ENCODE measurements at places on chromosomes 5 and 9.
A peak's percentile ranks its signal among the peaks of the same experiment; 100 is the strongest.

- no peak for DNase-seq
- peaks cover 33% of the 10 kb centered on the region for H3K4me1 ChIP-seq
- H3K36me3 ChIP-seq: peaks cover 21% of the 10 kb centered on the region
- no peak overlapping the region for H3K27ac ChIP-seq
- H3K4me3 ChIP-seq: no peak overlapping the region
These were observed 1.1 kb upstream of the SNAPC3 start for GRCh38 chr9:15421532-15421931.

- H3K4me1 ChIP-seq: peaks cover 19% of the 10 kb centered on the region
- H3K27ac ChIP-seq: peak overlapping the region; percentile 58
- DNase-seq: no peak
- peaks cover 79% of the 10 kb centered on the region for H3K36me3 ChIP-seq
These were observed 7.4 kb downstream of the PLIN2 start for GRCh38 chr9:19119801-19120440.

DNA sequence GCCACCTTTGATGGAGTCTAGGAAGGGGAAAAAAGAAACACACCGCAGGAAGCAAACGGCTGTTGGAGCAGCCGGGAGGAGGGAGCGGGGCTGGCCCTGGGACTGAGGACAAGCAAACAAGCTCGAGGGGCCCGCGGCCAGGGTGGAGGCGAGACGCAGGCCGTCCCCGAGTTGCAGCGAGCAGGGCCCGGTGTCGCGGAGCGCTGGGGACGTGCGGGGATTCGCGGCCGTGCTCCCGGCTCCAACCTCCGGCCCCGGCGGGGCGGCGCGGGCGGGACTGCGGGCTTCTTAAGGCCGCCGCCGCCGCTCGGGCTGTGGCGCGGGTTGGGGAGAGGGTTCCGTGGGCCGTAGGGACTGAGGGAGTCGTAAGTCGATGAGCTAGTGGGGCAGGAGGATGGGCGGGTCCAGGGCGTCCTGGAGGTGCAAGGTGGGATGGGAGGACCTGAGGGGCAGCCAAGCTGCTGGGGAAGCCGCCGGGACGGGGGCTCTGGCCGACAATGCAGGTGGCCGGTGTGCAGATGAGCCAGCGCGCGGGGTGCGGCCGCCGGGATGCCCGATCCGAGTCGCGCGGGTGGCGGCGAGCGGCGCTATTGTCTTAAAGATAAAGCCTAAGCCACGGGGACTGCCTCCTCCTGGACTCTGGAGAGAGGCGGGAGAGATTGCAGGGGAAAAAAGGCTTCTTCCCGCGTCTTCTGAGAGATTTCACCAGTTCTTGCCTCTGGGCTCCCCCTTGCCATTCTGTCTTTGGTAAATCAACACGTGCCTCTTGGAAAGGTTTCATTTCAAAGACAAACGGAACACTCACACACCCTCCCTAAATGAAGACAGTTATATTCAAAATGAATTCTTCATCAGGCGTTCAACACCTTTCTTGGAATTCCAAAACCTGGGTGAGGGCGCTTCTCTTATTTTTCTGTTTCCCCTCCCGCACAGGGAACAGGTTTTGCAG, 1.6 kb upstream of the HAPLN1 start:
- H3K27me3 ChIP-seq: peaks cover 40% of the 10 kb centered on the region
- no peak for DNase-seq
- peaks cover 6% of the 10 kb centered on the region for H3K4me1 ChIP-seq
- peak overlapping the region; percentile 78 for H3K4me3 ChIP-seq
- H3K27ac ChIP-seq: no peak overlapping the region

DNA sequence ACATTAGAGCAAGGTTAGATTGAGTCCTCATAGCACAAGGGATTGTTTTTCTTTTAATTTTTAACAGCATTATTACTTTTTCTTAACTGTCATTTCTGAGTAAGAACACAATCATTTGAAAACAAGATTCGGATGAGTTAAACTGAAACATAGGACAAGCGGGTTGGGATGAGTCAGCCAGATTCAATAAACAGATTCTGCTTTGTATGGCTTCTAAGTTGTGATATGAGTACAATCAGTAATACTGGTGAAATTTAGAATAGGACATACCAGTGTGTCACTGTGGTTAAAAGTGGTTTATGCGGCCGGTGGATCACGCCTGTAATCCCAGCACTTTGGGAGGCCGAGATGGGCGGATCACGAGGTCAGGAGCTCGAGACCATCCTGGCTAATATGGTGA, 364.3 kb upstream of the CDH10 start:
- DNase-seq: no peak
- H3K27ac ChIP-seq: no peak overlapping the region

DNA sequence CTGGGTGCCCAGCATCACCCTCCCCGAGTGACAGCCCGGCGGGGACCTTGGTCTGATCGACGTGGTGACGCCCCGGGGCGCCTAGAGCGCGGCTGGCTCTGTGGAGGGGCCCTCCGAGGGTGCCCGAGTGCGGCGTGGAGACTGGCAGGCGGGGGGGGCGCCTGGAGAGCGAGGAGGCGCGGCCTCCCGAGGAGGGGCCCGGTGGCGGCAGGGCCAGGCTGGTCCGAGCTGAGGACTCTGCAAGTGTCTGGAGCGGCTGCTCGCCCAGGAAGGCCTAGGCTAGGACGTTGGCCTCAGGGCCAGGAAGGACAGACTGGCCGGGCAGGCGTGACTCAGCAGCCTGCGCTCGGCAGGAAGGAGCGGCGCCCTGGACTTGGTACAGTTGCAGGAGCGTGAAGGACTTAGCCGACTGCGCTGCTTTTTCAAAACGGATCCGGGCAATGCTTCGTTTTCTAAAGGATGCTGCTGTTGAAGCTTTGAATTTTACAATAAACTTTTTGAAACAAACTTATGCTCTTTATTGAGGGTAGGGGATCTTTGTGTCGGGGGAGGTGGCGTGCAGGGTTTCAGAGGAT, 1.3 kb downstream of the GADD45G start:
- DNase-seq: no peak
- peaks cover 17% of the 10 kb centered on the region for H3K36me3 ChIP-seq
- H3K4me3 ChIP-seq: peak overlapping the region; percentile 89
- peaks cover 21% of the 10 kb centered on the region for H3K4me1 ChIP-seq
- peak overlapping the region; percentile 26 for H3K27ac ChIP-seq

GRCh38 chr9:26579056-26579455, 313.5 kb downstream of the CAAP1 start:
- DNase-seq: no peak
- H3K27ac ChIP-seq: no peak overlapping the region
- H3K4me1 ChIP-seq: no peaks in the 10 kb centered on the region
- H3K4me3 ChIP-seq: no peak overlapping the region

GRCh38 chr5:103057208-103058130, 62.5 kb downstream of the GIN1 start:
- peaks cover 2% of the 10 kb centered on the region for H3K4me1 ChIP-seq
- no peak overlapping the region for H3K4me3 ChIP-seq
- DNase-seq: no peak
- H3K36me3 ChIP-seq: no peaks in the 10 kb centered on the region

GRCh38 chr9:95104581-95104960, 212.9 kb downstream of the FANCC start:
- H3K36me3 ChIP-seq: peaks cover 3% of the 10 kb centered on the region
- no peaks in the 10 kb centered on the region for H3K4me1 ChIP-seq
- no peak for DNase-seq
- H3K4me3 ChIP-seq: no peak overlapping the region
- no peak overlapping the region for H3K27ac ChIP-seq
- no peaks in the 10 kb centered on the region for H3K27me3 ChIP-seq

DNA sequence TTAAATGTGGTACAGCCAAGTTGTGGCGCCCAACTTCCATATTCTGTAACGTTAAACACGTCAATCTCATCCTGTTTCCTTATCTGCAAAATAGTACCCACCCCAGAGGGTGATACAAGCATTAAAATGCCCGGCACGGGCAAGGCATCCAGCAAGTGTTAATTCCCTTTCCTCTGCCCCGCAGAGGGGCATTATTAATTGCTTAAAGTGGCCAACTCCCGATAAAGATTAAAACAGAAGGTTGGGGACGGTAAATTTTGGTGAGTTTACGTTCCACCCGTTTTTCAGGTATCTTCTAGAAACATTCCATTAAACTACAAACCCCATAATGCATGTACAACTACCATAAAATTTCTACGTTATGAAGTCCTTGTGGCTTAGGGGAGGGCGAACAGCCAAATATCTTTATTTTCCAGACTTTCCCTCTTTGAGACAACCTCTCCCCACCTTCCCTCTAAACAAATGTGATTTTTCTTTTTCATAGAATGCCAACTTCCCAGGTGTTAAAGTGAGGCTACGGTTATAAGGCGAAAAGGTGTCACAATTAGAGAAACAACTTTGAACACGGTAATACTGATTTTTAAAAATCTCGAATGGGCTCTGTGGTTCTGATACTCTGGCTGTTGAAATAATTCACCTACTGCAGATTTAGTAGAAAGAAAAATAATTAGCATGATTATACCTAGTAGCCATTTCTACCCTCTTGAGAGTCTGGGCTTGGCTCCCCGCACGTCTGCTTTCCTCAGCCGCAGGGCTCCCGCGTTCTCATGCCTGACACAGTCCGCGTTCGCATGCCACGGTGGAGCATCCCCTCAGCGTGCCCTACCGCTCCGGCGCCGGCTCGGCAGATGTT, 1.2 kb upstream of the GPBP1 start:
- H3K36me3 ChIP-seq: peaks cover 59% of the 10 kb centered on the region
- peak overlapping the region; percentile 100 for H3K27ac ChIP-seq
- peaks cover 24% of the 10 kb centered on the region for H3K4me1 ChIP-seq
- H3K4me3 ChIP-seq: peak overlapping the region; percentile 100
- peak; percentile 41 for DNase-seq
- H3K27me3 ChIP-seq: no peaks in the 10 kb centered on the region

GRCh38 chr5:84382363-84383295, 2.1 kb downstream of the EDIL3 start:
- H3K27me3 ChIP-seq: peaks cover 46% of the 10 kb centered on the region
- H3K4me1 ChIP-seq: no peaks in the 10 kb centered on the region

- no peaks in the 10 kb centered on the region for H3K36me3 ChIP-seq
- DNase-seq: no peak
- H3K27me3 ChIP-seq: no peaks in the 10 kb centered on the region
These were observed 728.0 kb upstream of the C9orf72 start for GRCh38 chr9:28301281-28301680.

- H3K27ac ChIP-seq: no peak overlapping the region
- H3K4me1 ChIP-seq: no peaks in the 10 kb centered on the region
- H3K36me3 ChIP-seq: no peaks in the 10 kb centered on the region
These were observed 41.8 kb upstream of the ROR2 start for GRCh38 chr9:91991721-91992341.

- H3K4me3 ChIP-seq: no peak overlapping the region
- no peaks in the 10 kb centered on the region for H3K36me3 ChIP-seq
- no peak overlapping the region for H3K27ac ChIP-seq
- DNase-seq: no peak
- H3K27me3 ChIP-seq: peaks cover 11% of the 10 kb centered on the region
These were observed 17.3 kb upstream of the FAM240B start for GRCh38 chr9:38737246-38737645.

- no peak overlapping the region for H3K4me3 ChIP-seq
- peak overlapping the region; percentile 77 for H3K27ac ChIP-seq
- peaks cover 29% of the 10 kb centered on the region for H3K4me1 ChIP-seq
- no peak for DNase-seq
- H3K27me3 ChIP-seq: no peaks in the 10 kb centered on the region
- peaks cover 81% of the 10 kb centered on the region for H3K36me3 ChIP-seq
These were observed 85.7 kb downstream of the STK10 start for GRCh38 chr5:172102218-172102870.

DNA sequence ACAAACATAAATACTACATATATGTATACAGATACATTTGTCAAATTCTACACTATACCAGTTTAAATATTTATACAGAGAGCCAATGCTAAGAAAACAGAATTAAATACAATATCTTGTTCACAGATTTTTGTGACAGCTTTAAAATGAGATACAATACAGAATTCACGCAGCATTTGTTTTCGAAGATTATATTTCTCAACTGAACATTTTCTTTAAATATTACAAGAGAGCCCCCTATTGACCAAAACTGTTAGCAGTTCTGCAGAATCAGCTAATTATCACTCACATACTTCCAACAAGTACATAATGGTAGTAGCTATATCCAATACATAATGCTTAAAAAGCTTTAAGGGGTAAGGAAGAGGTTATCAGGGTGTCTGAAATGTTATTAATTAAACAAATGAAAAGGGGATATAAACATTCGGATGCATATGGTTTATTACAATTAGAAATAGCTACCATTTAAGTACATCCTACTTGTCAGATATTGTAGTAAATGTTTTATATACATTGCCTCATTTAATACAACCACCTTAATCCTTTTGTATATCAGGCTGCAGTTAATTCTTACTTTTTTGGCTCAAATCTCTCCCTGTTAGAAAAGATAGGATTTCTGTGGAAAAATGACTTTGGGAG, 31.7 kb downstream of the ZDHHC21 start:
- no peak overlapping the region for H3K27ac ChIP-seq
- H3K36me3 ChIP-seq: peaks cover 20% of the 10 kb centered on the region
- H3K4me3 ChIP-seq: no peak overlapping the region
- H3K4me1 ChIP-seq: peaks cover 3% of the 10 kb centered on the region
- H3K27me3 ChIP-seq: no peaks in the 10 kb centered on the region

GRCh38 chr9:75880618-75881017, 9.9 kb upstream of the PCSK5 start:
- H3K4me1 ChIP-seq: no peaks in the 10 kb centered on the region
- no peak for DNase-seq
- no peak overlapping the region for H3K27ac ChIP-seq
- H3K27me3 ChIP-seq: peaks cover 3% of the 10 kb centered on the region

GRCh38 chr9:74147906-74148305, 349.2 kb upstream of the RORB start:
- DNase-seq: no peak
- H3K27ac ChIP-seq: no peak overlapping the region
- H3K27me3 ChIP-seq: no peaks in the 10 kb centered on the region
- H3K36me3 ChIP-seq: peaks cover 2% of the 10 kb centered on the region
- no peaks in the 10 kb centered on the region for H3K4me1 ChIP-seq

DNA sequence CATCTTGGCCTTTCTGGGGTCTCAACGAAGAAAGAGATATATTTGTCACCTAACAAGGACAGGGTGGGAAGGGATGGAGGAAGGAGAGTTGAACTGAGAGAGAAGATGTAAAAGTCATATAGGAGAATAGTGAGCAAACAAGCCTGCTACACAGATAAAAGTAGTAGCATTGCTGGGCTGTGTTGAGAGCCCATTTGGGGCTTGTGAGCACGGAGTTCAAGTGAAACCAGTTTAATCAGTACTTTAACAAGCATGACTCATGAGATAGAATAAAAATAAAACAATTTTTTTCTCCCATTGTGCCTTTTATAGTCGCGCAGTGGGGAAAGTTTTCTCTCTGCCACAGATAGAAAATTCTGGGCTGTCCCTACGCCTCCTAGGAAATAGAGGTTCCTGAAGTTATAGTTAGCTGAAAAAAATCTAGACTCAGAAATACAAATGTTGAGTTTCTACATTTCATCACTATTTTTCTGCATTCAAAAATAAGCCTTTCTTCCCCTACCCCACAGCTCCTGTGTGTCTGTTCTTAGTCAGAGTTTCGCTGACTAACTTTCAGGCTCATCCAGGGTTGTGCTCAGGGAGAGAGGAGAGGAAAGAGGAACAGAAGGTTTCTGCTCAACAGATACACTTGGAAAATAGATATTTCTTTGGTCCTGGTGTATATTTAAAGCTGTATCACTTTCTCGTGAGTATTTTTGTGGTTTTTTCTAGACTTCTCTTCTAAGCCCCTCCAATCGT, 395.8 kb upstream of the ADAMTSL1 start:
- H3K36me3 ChIP-seq: no peaks in the 10 kb centered on the region
- H3K4me3 ChIP-seq: no peak overlapping the region
- H3K4me1 ChIP-seq: no peaks in the 10 kb centered on the region
- no peak for DNase-seq
